ENCODE measurements at places on chromosomes 11 and 22.

GRCh38 chr11:112292785-112293407 is 32.2 kb upstream of the PLET1 start:
- DNase-seq, result no peak

GRCh38 chr22:19615867-19616581 is 91.8 kb upstream of the CLDN5 start:
- DNase-seq, result no peak

- no peak for DNase-seq
Observed at GRCh38 chr11:15114501-15115475, at the start of gene INSC. Gene INSC (plus strand): TSS chr11:15114923. CDS start chr11:15149175, 34,252 bp downstream.

GRCh38 chr11:108916935-108917334 is 252.1 kb downstream of the DDX10 start:
- no peak for DNase-seq

GRCh38 chr22:29342577-29343312 is 27.2 kb upstream of the RASL10A start:
- DNase-seq, result no peak

GRCh38 chr11:105144887-105145286 is 5.3 kb upstream of the CARD18 start:
- no peak for DNase-seq

DNA sequence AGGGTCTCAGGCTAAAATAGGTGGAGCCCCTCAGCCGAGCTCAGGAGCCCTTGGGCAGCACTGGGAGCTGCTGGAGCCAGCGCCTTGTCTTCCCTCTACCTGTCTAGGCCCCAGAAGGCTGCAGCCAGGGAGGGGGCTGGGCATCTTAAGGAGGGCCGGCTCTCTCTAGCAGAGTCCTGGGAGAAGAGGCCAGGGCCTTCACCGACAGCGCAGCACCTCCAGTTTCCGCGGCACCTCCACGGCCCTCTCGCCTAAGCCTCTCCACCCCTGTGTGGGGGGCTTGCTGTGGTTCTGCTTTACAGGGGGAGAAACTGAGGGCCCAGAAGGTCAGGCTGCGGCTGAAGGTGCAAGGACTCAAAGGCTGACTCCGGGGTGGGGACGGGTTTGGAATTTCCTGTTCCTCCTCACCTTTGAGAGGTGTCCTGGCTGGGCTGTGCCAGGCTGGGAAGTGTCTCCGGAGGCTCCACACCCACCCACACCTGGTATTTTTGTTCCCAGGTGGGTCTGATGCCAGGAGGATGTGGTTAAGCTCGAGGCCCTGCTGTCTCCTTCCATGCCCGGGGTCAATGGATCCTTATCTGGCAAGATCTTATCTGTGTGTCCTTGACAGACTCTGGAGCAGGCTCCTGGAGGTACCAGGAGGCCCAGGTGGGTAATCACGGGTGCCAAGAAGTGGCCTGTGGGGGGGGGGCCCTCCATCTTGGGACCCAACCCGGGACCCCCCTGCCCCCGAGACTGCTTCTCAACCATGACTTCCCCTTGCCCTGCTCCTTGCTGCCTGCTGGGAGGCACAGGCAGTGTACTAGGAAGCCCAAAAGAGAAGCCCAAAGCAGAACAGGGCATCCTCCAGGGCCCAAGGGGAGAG is 95.3 kb upstream of the FGF3 start:
- DNase-seq, result no peak

- no peak for DNase-seq
Observed at GRCh38 chr11:132607575-132607974, 924.7 kb downstream of the OPCML start.

DNA sequence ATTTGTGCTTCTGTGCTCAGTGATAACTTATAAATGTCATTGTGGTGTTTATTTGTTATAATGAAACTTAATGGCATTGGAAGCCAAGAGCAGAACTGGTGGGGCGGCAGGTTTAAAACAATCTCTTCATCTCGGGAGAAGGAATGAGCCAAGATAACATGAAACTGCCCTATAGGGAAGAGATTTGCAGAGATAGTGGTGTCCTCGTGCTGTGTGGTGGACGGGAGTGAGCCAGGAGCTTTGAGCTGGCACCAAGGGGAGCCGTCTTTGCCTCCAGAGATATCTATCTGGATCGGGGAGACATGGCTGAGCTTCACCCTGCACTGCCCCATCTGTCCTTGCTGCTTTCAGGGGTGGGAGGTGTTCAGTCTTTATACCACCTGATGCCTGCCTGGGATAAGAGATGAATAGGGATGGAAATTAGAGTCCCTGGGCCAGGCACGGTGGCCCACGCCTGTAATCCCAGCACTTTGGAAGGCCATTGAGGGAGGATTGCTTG is 189.6 kb downstream of the ST3GAL4 start:
- DNase-seq, result no peak

GRCh38 chr11:30481796-30482195 is 104.4 kb downstream of the MPPED2 start:
- DNase-seq, result no peak

- DNase-seq, result no peak
Observed at GRCh38 chr11:789943-790342, at the start of gene CEND1. Gene CEND1 (minus strand): TSS chr11:790090. CDS start chr11:788576, 1,514 bp downstream.

- DNase-seq, result no peak
Observed at GRCh38 chr11:106971864-106972263, 46.4 kb downstream of the GUCY1A2 start.

GRCh38 chr11:61949169-61950034 is 749 bp upstream of the BEST1 start:
- no peak for DNase-seq

DNA sequence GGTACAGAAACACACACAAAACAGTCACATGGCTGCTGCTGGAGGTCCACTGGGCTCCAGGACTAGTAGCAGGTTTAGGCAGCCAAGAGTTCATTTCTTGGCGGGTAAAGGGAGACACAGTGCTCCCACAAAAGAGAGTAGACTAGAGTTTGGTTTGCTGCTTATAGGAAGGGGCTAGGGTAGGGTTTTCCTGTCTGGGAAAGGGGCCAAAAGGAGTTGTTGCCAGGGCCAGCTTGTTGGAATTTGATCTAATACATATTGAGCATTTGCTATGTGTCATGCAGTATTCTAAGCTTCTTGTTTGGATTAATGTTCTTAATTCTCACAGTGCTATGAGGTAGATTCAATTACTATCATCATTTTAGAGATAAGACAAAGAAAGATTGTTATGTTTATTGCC is 195.1 kb upstream of the PLET1 start:
- no peak for DNase-seq

- DNase-seq, result no peak
Observed at GRCh38 chr11:112871909-112872500, 89.2 kb upstream of the NCAM1 start.

- DNase-seq, result no peak
Observed at GRCh38 chr11:20061776-20062175, 98.5 kb downstream of the DBX1 start.

DNA sequence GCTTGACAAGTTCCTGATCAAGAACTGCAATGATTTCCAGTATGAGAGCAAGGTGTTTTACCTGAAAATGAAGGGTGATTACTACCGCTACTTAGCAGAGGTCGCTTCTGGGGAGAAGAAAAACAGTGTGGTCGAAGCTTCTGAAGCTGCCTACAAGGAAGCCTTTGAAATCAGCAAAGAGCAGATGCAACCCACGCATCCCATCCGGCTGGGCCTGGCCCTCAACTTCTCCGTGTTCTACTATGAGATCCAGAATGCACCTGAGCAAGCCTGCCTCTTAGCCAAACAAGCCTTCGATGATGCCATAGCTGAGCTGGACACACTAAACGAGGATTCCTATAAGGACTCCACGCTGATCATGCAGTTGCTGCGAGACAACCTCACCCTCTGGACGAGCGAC is 12.0 kb downstream of the YWHAH start:
- no peak for DNase-seq

GRCh38 chr11:118132385-118133151 is 20.1 kb downstream of the SCN4B start:
- DNase-seq, result no peak

GRCh38 chr11:107337917-107338316 is 119.7 kb downstream of the CWF19L2 start:
- DNase-seq, result no peak

DNA sequence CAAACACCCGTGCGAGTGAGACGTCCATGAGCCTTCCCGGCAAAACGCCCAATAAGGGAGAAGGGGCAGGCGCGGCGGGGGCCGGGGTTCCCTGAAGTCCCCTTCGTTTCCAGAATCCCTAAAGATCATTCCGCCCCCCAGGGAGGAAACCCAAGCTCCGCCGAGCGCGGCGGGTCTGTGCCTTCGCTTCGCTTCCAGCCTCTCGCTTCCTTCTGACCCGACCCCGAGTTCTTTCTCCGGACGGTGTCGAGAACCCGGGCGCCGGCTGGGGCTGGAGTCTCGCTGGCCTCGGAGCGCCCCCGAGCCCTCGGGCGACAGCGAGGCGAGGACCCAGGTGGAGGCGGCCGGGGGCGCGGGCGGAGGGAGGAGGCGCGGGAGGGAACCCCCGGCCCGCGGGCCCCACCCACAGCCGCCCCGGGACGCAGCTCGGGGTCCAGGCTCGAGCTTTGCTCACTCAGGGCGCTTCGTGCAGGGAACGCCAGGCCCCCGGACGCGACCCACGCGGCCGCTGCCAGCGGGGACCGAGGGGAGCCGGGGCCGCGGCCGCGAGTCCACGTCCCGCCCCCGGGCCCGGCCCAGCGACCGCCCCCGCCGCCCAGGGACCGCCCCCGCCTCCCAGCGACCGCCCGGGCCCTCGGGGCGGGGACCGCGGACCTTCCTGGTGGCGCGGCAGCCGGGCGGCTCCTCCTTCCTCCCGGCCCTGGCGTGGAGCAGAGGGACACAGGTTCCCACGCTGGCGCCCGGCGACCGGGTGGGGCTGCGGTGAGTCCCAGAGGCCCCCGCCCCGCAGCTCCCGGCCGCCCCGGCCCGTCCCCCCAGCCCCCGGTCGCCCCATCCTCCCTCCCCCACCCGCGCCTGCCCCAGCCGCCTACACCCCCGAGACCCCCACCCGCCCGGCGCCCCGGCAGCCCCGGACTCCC is at the start of gene PGGHG:
TSS of gene PGGHG (plus strand) at position 649 of the 920 bp plus-strand sequence. CDS start 691 bp downstream, outside the sequence.
- no peak for DNase-seq

DNA sequence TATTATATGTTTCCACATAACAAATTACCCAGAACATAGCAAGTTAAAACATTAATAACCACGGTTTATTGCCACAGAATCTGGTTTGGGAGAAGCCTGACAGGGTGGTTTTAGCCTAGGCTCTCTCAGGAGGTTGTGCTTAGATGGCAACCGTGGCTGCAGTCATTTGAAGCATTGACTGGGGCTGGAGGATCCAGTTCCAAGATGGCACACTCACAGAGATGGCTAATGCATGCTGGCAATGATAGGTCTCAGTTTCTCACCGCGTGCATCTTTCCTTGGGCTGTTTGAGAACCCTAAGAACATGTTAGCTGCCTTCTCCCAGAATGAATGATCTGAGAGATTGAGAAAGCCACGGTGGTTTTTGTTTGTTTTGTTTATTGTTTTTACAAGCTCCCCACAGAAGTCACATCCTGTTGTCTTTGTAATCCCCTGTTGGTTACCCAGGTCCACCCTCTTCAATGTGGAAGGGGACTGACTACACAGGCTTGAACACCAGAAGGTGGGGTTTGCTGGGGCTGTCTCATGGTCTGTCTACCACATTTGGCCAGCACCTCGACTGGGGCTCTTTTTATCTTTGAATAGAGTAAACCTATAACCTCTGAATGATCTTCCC is 36.6 kb upstream of the GRAMD1B start:
- DNase-seq, result no peak

- DNase-seq, result no peak
Observed at GRCh38 chr11:32527261-32528175, 56.1 kb upstream of the EIF3M start.

DNA sequence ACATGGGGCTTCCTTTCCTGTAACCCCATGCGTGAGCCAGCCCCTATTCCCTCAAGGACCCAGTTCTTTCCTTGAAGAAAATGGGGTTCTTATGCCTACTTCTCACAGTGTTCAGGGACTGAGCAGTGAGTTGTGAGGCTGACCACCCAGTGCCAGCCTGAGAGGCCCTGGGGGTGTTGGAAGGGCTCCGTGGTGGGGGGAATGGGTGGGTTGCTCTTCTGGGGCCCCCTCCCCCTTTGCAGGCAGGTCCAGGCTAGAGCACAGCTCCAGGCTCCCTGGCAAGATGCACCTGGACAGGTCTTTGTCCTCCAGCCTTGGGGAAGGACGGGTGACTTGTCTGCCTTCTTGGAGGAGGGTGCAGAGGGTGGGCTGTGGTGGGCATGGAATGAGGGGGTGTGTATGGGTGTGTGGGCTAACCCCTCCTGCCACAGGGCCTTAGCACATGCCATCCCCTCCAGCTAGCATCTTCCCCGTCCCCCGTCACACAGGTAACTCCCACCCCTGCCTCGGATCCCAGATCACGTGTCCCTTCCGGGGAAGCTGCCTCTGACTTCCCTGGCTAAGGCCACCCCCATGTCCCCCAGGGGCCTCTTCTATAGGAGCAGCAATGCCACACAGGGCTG is 64.6 kb downstream of the MYEOV start:
- DNase-seq, result no peak

DNA sequence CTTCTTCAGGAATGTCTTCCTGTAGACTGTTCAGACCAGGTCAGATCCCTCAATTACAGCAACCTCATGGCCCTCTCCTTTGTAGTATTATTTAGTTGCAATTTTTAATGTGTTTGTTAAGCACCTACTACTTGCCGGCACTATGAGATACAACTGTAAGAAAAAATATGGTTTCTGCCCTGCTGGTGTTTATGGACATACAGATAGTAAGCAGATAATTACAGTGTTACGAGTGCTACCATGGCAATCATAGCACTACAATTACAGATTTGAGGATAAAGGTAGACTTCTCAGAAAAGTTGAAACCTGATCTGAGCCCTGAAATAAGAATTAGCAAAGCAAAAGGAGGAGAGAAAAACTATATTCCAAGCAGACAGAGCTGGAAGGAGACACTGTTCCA is 2.8 kb downstream of the LRRC51 start:
- no peak for DNase-seq

- DNase-seq, result no peak
Observed at GRCh38 chr11:103406357-103406756, 297.1 kb downstream of the DYNC2H1 start.

DNA sequence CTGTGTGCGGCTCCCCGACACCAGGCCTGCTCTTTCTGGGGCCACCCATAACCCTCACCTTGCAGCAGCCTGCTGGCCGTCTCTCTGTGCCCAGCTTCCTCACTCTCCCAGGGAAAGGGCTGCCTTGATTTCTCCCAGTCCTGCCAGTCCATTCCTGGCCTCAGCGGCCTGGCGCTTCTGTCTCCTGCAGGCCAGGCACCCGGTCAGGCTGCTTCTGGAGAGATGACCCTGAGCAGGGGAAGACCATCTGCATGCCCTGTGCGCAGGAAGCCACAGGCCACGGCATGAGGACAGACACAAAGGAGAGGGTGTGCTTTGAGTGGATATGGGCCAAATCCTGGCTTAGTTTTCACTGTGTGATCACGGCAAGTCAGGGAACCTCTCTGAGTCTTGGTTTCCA is 86.2 kb downstream of the TSPAN18 start:
- no peak for DNase-seq

GRCh38 chr11:102387043-102387781 is 40.2 kb downstream of the BIRC2 start:
- no peak for DNase-seq

GRCh38 chr11:102398297-102398696 is 51.3 kb downstream of the BIRC2 start:
- DNase-seq, result no peak

- no peak for DNase-seq
Observed at GRCh38 chr11:71221821-71222220, 30.6 kb downstream of the SHANK2 start.

GRCh38 chr11:47955061-47955755 is 25.2 kb upstream of the PTPRJ start:
- DNase-seq, result no peak

GRCh38 chr11:7514099-7514591 is 346 bp downstream of the PPFIBP2 start:
- DNase-seq, result no peak

GRCh38 chr22:48797731-48798130 is 1029.9 kb downstream of the BRD1 start:
- no peak for DNase-seq
